HepG2 (cell line): ENCODE measurements at places on chromosomes 6 and 20.

DNA sequence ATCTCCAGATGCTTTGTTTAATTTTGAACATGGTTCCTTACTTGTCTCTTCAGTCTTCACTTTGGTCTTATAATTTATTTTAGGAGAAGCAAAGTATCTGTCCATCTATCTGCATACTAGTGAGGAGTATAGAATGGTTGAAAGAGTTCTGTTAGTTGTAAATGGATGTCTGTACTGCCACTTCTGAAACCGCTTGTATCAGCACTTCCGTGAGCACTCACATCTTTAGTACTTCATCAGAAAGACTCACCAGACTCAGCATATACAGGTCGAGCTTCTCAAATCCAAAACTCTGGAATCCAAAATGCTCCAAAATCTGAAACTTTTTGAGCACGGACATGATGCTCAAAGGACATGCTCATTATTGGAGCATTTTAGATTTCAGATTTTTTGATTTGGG lies 142.0 kb upstream of the GLP1R start:
- DNase-seq = no peak

DNA sequence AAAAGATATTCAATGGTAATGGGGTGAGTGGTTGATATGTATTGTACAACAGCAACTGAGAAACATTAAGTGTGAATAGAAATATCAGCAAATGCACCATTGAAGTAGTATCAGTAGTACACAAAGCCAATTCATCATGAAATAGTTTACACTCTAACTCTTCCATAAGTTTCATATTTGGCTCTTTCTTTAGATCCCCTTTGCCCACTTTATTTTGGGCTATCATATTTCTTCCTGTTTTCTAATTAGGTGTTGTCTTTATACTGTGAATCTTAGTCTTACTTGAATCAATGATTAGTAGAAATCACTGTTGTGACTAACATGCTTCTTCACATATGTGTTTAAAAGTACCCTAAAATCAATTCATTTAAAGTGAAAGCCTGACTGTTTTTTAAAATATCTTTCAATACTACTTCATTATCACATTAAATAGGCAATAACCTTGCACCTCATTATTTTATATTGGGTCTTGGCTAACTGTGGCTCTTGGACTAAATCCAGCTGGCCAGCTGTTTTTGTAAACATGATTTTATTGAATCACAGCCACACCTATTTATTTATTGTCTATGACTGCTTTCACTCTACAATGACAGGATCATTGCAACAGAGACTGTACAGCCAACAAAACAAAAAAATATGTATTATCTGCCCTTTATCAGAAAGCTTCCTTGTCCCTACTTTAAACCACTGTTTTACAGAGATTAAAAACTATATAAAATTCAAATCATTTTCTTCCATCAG lies 38.9 kb downstream of the EYS start:
- no peak for DNase-seq

DNA sequence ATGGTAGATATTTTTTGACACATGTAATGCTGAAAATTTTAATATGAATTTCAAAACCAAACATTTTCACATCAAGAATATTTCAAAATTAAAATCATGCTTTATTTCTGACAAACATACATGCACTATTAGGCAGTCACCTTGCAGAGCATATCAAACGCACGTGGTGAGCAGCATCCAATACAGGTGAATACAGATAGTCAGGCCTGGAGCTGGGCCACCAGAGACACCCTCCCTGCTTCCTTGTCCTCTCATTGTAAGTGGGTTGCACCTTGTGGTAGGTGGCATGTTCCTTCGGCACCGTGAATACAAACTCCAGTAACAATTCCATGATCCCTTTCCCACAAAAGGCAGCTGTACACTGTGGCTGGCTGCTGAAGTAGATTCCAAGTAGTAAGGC lies 8.9 kb downstream of the REV3L start:
- no peak for DNase-seq

- DNase-seq = no peak
These were observed 1042.9 kb upstream of the EPHA7 start for GRCh38 chr6:94462231-94462630.

- no peak for DNase-seq
These were observed 58.7 kb upstream of the TGM3 start for GRCh38 chr20:2237059-2237458.

DNA sequence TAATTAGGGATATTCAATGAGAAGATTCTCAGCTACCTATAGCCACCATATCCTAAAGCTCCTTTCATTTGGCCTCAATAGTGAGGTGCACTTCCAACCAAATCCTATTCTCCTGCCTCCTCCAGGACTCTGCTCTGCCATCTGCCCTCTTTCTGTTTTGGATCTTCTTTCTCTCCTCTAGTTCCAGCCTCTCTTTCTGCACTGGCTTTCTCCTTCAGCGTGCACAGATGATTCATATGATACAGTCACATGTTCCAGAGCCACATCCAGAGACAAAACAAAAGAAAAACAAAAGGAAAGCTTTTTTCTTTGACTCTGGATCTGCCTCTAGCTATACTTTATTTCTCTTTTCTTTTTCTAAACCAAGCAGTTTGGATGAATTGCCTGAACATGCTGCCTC lies 531.9 kb upstream of the MAN1A1 start:
- DNase-seq = no peak

DNA sequence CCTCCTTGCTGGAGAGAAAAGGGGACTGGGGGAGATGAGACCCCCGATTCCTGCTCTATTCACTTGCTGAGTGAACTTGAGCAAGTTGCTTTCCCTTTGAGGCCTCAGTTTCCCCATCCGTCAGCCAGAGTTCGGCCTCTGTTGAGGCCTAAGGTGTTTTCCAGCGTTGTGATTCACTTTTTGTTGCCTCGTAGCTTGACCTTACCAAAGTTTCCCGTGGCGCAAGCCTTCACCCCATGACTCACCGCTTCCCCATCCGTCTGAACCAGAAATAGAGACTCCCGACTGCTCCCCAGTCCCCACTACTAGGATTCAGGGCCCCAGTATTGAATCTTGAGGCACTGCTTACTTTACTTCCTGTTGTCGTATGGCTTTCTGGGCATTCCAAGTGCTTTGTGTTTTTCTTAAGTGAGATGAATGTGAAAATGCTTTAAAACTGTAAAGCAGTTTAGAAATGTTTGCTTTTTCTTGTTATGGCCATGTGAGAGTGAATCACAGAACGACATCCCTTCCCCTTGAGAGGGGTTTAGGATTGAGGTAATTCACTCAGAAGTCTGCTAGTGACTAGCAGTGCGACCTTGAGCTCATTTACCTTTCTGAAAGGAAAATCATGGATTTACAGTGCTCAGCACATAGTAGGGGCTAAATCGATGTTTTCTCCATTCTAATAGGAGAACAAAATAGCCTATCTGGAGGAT lies 1.2 kb downstream of the CHMP4B start:
- DNase-seq = peak; percentile 66

DNA sequence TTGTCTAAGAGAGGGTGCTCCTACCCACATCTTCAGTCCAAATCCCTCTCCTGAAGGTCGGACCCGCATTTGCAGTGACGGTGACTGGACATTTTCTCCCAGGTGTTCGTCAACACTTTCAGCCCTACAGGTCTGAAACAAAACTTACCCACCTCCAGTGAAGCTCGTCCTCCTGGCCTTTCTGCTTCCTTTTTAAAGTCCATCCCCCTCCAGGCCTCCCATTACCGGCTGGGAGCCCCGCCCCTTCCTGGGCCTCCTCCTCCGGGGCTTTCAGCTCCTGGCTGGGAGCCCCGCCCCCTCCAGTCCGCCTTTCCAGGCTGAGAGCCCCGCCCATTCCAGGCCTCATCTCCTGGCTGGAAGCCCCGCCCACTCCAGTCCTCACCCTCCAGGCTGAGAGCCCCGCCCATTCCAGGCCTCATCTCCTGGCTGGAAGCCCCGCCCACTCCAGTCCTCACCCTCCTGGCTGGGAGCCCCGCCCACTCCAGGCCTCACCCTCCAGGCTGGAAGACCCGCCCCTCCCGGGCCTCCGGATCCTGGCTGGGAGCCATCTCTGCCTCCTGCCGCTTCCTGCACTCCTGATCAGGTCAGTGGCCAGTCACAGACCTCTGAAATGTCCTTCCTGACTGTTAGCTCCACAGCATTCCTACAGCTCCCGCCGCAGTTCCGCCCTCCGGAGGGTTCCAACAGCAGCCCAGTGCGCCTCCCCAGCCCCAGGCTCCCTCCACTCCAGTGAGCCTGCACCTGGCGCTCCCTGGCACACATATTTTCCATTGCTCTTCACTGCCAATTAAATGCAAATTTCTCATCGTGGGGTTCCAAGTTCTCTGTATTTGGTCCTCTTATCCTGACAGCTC lies 98.5 kb downstream of the LY86 start:
- DNase-seq = peak; percentile 91

DNA sequence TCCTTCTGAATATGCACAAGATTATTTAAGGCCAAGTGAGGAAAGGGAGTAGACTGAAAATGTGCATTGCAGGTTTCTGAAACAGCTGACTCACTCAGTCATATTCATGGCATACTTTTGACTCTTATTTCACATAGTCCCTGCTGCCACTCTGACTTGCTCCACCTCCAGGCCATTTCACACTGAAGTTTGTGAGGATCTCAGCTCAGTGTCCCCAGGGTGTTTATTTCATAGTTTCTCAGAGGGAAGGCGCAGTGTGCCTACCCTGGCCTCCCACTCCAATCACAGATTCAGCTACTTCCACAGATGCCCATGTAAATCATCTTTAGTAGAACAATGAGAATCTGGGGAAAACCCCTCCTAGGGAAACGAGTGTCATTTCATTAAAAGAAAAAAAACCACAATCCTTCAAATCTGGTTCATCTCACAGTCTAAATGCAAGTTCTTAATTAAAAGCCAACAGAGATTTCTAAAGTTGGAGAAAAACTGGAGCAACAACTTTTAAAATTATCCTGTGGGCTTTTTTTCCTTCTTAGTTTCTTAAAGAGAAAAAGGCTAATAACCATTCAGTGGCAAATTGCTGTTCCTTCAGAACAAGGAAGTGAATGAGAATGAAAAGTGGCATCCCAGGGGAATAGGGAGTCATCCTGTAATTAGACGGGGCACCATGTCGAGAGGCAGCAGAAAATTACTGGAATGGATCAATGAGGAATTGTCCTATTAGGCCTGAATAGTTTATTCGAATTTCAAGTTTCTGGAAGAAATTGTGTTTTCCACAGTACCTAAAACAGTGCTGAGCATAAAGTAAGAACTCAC lies 133.6 kb downstream of the TFAP2B start:
- no peak for DNase-seq
